ENCODE measurements at places on chromosomes 5 and 9. TPM values are rescaled to one million over a fixed set of nuclear protein-coding genes. Genes with fewer than 3 reads are reported as not detected.

The PTPRD gene
- total RNA-seq, result 0.16 TPM

The IL13 gene
- not detected for total RNA-seq

The FGF1 gene
- 0.35 TPM for total RNA-seq

The IL9 gene
- not detected for total RNA-seq

The PTGS1 gene
- total RNA-seq, result 1.4 TPM

The WHRN gene
- total RNA-seq, result 4.4 TPM

The CD14 gene
- total RNA-seq, result 3.0 TPM

The MCC gene
- 0.19 TPM for total RNA-seq

The PLPPR1 gene
- not detected for total RNA-seq

The SLC34A3 gene
- total RNA-seq, result 0.11 TPM

The TRAF1 gene
- 3.1 TPM for total RNA-seq

The HSPA4 gene
- 182 TPM for total RNA-seq

The TMEM215 gene
- total RNA-seq, result 0.03 TPM

The GPR150 gene
- total RNA-seq, result not detected

The CDHR2 gene
- 0.33 TPM for total RNA-seq

The GABRB2 gene
- total RNA-seq, result not detected

The DNAI1 gene
- total RNA-seq, result 0.65 TPM

The PCDHGB3 gene
- total RNA-seq, result 0.22 TPM

The IL3 gene
- total RNA-seq, result not detected

The FGD3 gene
- 0.14 TPM for total RNA-seq

The FOXI1 gene
- total RNA-seq, result not detected

Data from A549 treated with GW870086 at 1 μM for 4 hours (cell line).